ENCODE measurements at places on chromosomes 16 and 17. TPM values are rescaled to one million over a fixed set of nuclear protein-coding genes. Genes with fewer than 3 reads are reported as not detected.

SHBG gene
- 1.2 TPM for total RNA-seq

KRTAP4-4 gene
- not detected for total RNA-seq

KRT27 gene
- total RNA-seq = not detected

CDC42EP4 gene
- total RNA-seq = 27.9 TPM

Measured in Caco-2 (cell line).